A172 (cell line): ENCODE measurements at places on chromosomes 3 and 15. TPM values are rescaled to one million over a fixed set of nuclear protein-coding genes. Genes with fewer than 3 reads are reported as not detected.

Gene ILDR1
- not detected in 2 replicates for total RNA-seq

DNA sequence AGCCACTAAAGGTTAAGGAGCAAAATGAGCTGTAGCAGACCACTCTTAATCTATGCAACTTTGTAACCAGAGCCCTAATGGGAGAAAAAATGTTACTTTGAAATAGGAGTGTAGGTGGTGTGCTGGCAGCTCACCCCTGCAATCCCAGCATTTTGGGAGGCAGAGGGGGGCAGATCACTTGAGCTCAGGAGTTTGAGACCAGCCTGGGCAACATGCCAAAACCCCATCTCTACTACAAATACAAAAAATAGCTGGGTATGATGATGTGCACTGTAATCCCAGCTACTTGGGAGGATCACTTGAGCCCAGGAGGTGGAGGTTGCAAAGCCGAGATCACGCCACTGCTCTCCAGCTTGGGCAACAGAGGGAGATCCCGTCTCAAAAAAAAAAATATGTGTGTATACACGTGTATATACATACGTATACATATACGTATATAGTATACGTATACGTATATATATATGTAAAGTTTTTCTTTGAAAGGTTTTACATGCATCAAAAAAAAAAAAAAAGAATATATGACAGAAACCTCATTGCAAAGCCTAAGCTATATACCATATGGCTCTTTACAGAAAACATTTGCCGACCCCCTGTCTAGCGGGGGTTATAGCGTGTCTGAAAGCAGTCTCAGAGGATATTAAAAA is 15.7 kb downstream of the CAPN7 start:
- no peak for DNase-seq

Gene FBXW12
- total RNA-seq: not detected in 2 replicates

DNA sequence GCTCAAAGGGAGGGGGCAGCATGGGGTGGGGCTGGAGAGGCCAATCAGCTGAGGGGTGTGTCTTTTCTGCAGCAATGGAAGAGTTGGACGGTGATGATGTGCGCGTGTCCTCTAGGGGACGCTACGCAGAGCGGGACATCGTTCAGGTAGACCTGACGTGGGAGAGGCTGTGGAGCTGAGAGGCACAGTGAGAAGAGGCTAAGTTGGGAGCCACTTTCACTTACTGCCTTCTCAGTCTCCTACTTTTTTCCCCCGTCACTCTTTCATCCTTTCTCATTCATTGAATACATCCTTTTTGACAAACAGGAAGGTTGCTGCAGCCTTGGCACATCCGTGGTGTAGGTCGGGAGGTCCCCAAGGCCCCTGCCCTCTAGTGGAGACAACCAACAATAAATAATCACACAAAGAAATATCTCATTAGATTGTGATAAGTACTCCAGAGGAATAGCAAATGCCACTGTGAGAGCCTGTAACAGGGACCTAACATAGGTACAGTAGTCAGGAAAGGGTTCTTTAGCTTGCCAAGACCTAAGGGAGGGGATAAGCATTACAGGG is 4.4 kb upstream of the BRPF1 start:
- DNase-seq: no peak

GRCh38 chr3:149243540-149243939 is 21.9 kb upstream of the CP start:
- no peak for DNase-seq
